NCI-H2171 (cell line): ENCODE measurements at places on chromosomes 12 and 14.

- no peak for DNase-seq
These were observed 5.5 kb upstream of the SCARB1 start for GRCh38 chr12:124869059-124869665.

GRCh38 chr14:57937676-57938075 is 71.8 kb upstream of the SLC35F4 start:
- no peak for DNase-seq

GRCh38 chr14:21486640-21487087 is 9.7 kb downstream of the TOX4 start:
- no peak for DNase-seq

DNA sequence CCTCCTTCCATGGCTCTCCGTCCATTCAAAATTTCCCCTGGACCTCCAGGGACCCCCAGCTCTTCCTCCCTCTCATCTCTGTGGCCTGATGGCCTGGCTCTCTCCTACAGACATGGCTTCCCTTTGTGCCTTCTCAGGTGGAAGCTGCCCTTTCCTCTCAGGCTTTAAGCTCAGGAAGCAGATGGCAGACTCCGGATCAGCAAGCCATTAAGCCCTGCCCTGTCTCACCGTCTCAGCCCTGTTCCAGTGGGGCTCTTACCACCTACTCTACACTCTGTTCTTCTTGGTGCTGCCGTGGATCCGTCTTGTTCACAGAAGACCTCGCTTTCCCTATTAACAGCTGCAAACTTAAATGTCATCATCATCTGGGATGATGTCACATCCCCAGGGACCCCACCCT is 33.1 kb downstream of the NPC2 start:
- DNase-seq, result peak; percentile 48

GRCh38 chr12:99311373-99311772 is 336.2 kb upstream of the GARIN6 start:
- no peak for DNase-seq

GRCh38 chr12:97940105-97940504 is 477.5 kb downstream of the RMST start:
- no peak for DNase-seq

DNA sequence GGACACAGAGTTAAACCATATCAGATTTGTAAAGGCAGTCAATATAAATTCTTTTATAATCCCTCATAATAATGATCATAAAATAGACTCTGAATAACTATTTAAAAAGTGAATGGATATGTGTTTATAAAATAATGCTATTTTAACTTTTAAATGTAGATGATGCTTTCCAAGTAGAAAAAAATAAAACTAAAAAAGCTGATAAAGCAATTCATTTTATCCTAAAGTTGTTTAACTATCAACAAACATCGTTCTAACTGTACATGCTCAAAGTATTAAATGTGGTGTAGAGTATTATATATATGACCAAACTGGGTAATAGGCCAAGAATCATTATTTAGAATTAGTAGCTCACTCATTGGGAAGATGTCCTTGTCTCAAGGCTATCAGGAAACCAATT is 248.3 kb upstream of the CLEC14A start:
- DNase-seq, result no peak

DNA sequence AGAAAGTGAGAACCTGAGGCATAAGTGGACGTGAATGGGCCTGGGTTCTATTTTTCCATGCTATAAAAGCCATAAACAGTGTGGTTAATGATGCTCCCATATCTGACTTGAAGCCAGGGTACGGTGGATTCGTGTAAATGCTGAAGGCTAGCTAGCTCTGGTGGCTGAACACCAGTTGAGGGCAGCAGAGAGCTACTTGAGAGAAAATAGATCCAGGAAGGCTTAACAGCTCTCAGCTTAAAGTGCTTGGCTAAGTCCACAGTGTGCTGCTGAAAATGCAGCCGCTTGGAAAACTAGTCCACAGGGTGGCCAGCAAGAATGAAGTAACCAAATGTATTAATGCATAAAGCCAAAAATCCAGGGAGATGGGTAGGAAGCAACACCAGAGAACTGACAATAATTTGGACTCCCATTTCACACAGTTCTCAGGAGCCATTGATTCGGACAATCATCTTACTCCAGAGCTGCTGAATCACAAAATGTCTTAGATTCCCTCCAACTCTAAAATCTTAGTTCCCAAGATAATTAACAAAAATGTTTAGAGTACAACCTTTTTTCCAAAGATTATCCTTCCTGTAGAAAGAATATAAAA is 15.0 kb upstream of the FOXG1 start:
- DNase-seq, result peak; percentile 83

DNA sequence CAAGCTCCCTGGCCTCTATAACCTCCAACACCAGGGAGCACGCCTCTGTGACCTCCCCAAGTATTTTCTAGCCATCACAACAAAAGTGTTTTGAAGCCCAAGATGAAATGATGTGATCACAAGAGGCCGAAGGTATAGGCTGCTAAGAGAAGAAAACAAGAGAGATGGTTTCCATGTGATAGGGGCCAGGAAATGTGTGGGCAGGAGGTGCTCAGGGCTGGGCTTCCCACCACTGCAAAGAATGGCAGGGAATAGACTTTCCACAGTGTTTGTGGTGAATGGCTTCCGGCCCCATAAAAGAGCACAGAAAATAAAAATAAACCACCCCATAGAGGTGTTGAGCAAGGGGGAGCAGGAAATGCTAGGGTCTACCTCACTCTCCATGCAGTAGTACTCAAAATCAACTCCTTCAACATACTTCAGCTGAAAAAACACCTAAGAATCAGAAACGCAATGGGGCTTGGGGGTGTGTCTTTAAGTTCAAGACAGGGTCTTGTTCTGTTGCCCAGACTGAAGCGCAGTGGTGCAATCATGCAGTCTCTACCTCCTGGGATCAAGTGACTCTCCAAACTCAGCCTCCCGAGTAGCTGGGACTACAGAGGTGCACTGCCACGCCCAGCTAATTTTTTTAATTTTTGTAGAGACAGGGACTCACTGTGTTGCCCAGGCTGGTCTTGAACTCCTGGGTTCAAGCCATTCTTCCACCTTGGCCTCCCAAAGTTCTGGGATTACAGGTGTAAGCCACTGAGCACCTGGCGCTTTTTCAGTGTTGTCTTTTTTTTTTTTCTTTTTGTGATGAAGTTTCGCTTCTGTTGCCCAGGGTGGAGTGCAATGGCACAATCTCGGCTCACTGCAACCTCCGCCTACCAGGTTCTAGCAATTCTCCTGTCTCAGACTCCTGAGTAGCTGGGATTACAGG is 27.1 kb downstream of the DAD1 start:
- DNase-seq, result no peak

DNA sequence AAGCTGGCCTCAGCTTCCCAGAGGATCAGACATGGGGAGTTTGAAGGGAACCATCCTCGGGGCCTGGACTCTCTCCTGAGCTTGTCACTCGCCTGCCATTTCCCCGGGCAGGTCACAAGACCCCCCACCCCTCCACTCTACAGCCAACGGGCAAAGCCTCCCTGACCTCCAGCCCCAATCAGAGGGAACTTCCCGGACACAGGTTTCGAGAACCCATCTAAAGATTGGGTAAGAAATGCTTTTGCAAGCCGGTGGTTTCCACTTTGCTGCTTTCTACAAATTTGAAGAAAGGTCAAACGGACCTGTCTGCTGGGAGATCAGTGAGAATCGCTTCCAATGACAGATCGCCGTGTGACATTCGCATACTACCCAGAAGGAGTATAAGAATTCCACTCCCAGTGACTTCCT is 89.6 kb downstream of the SCARB1 start:
- DNase-seq, result no peak

DNA sequence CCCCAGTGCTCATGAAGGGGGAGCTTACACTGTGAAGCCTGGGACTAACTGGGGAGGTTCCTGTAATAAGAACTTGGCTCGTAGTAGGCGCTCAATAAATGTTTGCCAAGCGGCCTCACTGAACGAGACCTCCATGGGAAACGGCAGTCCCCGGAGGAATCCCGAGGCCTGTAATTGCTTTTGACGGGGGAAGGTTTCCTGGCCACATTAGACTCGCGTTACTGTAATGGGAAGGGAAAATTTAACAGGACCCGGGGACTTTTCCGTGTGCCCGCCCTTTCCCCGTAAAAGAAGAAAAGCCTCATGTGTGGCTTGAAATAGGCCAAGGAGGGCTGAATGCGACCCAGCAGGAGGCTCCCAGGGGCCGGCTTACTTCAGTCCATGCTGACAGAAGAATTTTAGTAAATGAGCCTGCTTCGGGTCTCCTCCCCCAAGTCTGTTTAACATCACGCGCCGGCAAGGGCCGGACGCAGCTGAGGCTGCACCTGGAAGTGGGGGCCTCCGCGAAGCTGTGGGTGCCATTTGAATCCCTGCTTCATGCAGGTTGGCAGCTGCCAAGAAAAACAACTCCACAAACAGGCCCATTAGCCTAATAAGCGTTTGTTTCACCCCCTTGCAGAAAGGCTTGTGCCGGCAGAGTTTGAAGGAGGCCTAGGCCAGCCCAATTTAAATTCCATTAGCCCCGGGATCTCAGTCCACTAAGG is 39.8 kb upstream of the PWP1 start:
- DNase-seq, result peak; percentile 83

DNA sequence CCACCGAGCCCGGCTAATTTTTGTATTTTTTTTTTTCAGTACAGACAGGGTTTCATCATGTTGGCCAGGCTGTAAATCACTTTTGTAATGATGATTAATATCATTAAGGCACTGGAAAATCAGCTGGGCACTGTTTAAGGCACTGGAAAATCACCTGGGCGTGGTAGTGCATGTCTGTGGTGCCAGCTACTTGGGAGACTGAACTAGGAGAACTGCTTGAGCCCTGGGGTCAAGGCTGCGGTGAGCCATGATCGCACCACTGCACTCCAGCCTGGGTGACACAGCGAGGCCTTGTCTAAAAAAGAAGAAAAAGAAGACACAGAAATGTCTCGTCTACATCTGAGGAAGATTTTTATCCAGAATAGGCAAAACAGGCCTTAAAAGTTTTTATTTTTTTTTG is 12.7 kb downstream of the SLC11A2 start:
- DNase-seq, result no peak

DNA sequence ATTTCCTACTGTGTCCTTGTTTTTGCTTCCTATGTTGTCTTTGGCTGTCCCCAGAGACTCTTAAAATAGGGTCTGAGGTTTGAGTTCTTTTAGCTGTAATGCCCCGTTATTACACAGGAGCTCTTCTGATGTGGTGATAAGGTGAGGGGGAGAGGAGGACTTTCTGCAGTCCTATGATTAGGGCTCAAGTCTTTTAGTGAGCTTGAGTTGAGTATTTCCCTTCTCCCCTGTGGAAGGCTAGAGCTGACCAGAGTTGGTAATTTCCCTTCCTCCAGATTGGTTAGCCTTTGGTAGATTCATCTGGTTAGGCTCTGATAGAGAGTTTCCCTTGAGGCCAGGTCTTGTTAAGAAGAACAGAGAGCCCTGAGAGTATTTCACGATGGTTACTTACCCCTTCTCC is 4.3 kb upstream of the HIF1A start:
- DNase-seq, result no peak

DNA sequence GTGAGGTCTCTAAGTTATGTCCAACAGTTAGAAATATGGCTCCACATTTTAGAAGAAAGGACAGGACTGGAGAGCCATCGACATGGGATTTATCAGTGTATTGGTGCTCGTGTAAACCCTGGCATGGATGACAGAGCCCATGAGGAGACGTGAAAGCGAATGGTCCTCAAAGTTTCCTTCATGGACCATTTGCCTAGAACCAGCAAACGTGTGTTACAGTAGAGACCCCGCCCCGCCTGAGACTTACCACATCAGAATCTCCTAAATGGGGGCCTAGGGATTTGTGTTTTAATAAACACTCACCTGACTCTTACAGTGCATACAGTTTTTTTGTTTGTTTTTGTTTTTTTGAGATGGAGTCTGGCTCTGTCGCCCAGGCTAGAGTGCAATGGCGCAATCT is 12.2 kb downstream of the EVL start:
- DNase-seq, result no peak

DNA sequence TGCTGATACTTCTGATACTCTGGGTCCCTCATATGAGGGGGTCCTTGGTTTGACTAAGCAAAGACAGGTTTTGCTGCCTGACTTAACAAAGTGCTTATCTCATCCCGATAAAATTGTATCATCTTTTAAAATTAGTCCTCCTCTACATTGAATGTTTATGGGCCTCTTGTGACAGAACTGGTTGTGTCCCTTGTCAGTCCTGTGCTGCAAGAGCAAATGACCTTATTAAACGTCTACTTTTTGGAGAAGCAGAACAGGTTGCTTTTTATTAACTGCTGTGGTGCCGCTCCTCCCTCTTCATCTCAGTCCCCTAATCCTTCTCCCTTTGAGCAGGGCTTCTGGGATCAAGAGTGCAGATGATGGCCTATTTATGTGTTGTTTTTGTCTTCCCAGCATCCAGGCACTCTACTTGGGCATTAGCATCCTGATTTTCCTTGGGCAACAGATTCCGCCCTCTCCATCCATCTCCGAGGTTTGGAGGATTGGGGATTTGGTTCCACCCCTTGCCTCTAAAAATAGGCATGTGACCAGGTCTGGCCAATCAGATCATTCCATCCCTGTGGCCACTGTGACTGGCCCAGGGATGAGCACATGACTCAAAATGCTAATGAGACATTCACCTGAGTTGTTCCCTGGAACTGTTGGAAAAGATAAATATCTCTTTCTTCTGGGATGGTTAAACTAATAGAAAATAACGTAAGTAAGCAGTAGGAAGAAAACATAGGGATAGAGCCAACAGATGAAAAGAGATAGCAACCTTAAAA is 2.9 kb upstream of the DENR start:
- DNase-seq, result peak; percentile 23

DNA sequence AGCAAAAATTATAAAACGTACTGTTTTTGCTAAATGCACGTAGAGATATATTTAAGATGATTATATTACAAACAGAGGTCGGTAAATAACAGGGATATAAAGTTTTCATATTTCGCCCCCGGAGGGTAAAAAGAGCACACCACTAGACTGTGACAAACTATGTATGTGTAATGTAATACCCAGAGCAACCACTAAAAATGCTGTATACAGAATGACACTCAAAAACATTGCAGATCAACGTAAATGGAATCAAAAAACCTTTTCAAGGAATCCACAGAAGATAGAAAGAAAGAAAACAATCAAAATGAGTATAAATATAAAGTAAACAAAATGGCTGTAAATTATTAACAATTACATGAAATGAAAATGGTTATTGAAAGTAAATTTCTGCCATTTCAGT is 37.6 kb upstream of the PRB4 start:
- DNase-seq, result no peak

DNA sequence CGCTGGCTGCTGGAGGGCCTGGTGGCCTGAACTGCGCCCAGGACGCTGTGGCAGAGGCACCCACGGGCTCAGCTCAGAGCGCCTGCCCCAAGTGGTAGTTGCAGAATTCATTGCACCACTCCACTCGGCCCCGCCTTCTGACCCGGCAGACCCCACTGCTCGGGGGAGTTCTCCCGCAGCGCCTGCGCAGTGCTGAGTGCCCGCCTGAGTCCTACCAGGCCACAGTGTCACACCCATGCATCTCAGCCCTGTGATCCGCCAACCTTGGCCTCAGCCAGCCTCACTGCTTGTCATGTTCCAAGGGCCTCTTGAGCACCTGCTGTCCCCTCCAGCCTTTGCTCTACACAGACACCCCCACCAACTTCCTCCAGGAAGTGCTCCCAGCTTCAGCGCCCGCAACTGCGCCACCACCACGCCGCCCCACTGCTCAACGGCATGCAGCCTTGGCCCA is 12.2 kb downstream of the DEGS2 start:
- DNase-seq, result no peak
